ENCODE measurements at places on chromosomes 2 and 18.
A peak's percentile ranks its signal among the peaks of the same experiment; 100 is the strongest.

GRCh38 chr2:47917276-47917961, 11.1 kb upstream of the FBXO11 start:
- DNase-seq: no peak

GRCh38 chr2:129192117-129192516, 787.3 kb upstream of the RAB6C start:
- no peak for DNase-seq

GRCh38 chr2:181458871-181459270, 1.7 kb downstream of the ITGA4 start:
- no peak for DNase-seq

GRCh38 chr2:195619590-195619989, 37.4 kb upstream of the SLC39A10 start:
- no peak for DNase-seq

DNA sequence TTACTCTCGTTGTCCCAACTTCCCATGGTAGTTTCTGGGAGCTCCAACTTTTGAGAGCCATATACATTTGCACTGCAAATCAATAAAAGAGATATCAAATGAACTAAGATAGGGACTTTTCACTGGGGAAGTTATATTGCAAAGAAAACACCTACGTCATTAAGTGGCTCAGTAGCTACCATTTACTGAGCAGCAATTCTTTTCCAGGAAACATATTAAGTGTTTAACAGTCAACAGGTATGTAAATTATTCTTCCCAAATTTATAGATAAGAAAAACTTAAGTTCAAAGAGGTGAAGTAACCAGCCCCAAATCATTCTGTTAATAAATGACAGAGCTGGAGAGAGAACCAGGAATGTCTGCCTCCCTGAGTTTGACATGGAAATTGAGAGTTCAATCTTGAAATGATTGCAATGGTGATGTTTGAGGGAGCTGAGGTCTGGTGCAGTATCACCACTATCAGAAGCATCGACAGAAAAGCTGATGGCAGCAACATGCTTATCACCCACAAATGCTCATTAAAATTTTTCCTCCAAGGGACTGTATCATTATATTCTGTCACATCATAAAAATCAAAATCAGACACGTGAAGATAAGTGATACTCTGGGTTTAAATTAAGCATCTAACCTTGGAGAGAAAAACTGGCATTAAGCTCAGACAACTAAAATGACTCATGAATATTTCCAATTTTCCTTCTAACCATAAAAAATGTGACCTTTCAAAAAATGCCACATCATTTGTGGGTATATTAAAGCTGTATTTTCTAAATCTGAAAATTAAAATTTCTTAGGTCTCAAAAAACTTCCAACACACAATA, 43.4 kb downstream of the GAREM1 start:
- DNase-seq: no peak

DNA sequence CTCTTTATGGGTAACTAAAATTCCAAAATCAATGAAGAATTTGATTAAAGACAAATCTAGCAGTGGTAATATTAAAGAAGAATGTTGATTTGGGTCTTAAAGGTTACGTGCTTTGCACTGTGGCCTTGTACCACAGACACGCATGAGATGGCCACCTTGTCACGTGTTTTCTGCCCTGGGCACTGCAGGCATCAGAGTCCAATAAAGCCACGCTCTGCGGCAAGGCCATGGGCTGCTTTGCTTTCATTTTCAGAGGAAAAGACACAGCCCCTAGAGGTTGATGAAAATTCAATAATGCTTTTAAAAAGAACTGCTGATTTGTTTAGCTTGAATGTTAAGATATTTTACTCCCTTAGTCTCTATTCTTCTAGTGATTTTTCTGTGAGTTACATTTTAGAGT, 30.4 kb downstream of the AOX1 start:
- peak; percentile 61 for DNase-seq

GRCh38 chr2:233140978-233141377, 80.8 kb downstream of the INPP5D start:
- no peak for DNase-seq
